ENCODE measurements at places on chromosomes 4 and X.

DNA sequence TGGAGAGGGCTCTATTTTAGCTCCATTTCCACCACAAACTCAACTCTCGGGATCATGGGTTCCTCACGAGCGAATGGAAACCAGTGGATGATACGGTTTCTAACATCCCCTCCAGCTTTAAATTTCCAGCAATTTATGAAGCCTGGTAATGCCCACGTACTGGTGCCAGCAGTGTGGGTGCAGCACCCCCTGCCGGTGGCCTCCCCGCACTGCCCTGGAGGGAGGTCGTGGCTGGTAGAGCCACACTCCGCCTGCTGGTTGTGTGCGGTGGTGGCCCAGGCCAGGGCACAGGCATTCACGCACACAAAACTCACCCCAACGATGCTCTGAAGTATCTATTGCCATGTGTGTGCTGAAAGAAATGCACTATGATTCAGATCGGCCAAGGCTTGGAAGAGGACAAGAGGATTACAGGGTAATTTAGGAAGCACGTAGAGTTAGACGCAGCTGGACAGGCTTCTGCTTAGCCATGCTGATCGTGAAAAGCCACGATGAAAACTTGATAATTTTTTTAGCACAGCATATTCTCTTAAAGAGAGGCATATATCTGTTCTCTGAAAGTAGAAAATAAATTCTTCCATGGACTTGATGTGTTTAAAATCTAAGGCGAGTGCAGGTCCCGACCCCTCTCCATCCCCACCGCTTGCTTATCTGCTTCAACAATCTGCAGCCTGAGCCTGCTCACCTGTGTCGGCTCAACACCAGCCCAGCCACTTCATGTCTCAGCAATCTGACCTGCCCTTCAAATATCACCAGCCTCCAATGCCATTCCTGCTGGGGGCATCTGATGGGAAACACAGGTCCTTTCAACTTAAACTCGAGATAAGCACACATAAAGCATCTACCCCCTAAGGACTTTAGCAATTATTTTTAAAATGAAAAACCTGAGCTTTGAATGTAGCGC lies 59.1 kb downstream of the SCD5 start:
- DNase-seq: no peak

- no peak for DNase-seq
Observed at GRCh38 chr4:52202251-52202779, 151.2 kb downstream of the SPATA18 start.

GRCh38 chrX:102604327-102604726 lies 5.0 kb downstream of the ARMCX5 start:
- no peak for DNase-seq

DNA sequence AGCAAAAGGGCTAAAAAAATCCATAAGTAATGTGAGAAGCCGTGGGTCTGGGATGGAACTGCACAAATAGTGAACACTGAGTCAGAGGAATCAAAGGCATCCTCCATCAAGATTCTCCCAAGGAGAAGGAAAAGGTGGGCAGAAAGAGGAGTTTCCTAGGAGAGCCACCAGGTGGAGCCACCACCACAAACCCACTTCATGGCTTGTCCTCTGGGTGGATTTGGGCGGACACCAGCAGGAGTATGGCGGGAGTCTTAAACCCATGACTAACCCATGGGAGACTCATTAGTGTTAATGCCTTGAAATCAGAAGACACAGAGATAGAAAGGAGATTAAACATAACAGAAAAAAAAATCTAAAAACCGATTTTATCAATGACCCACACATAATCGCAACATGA lies 147.7 kb downstream of the SH3KBP1 start:
- peak; percentile 31 for DNase-seq

DNA sequence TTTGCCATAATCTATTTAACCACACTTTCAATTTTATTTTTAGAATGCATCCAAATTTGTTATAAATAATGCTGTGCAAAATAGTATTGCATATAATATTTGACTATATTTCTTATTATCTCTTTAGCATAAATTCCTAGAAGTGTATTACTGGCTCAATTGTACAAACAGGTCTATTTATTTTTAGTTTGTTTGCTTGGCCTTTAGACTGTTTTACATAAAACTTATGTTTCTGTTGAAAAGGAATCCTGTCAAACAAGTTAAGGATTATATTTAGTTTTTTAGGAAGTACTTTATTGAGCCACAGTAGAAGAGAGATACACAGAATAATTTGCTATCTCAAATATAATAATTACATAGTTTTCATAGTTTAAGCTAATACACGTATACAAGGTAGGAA lies 413.8 kb downstream of the GBA3 start:
- DNase-seq: no peak
